ENCODE measurements at places on chromosomes 3 and 15. TPM values are rescaled to one million over a fixed set of nuclear protein-coding genes. Genes with fewer than 3 reads are reported as not detected.

Gene CHRM5
- total RNA-seq = not detected

Gene ANKRD34C
- total RNA-seq = not detected

Gene GPR27
- total RNA-seq = 7.7 TPM

Gene CHCHD6
- total RNA-seq = 16.5 TPM

Gene RBPMS2
- not detected for total RNA-seq

Gene LTF
- not detected for total RNA-seq

Gene SELENOS
- total RNA-seq = 130 TPM

Gene ARNT2
- total RNA-seq = 2.3 TPM

Gene ZPLD1
- total RNA-seq = 1.2 TPM

Gene LYZL4
- total RNA-seq = not detected

Gene PLSCR5
- total RNA-seq = not detected

Gene FBXL22
- 0.40 TPM for total RNA-seq

Gene PARP15
- not detected for total RNA-seq

Gene OGG1
- 19.8 TPM for total RNA-seq

Gene TMIE
- 0.38 TPM for total RNA-seq

Gene GRAMD1C
- total RNA-seq = 2.5 TPM

Gene NR2E3
- 1.7 TPM for total RNA-seq

Gene TAMM41
- total RNA-seq = 26.4 TPM

Gene CD86
- total RNA-seq = 9.6 TPM

Gene SCN11A
- not detected for total RNA-seq

Gene NTRK3
- not detected for total RNA-seq

Gene AADAC
- total RNA-seq = not detected

Gene SMCO1
- total RNA-seq = not detected

Gene ATRIP
- total RNA-seq = 7.2 TPM

Gene PLIN1
- 0.17 TPM for total RNA-seq

Gene IMPG2
- total RNA-seq = 0.50 TPM

Gene CNTN6
- total RNA-seq = not detected

Gene BOC
- 15.0 TPM for total RNA-seq

Gene CFAP20DC
- total RNA-seq = 9.9 TPM

Gene C3orf85
- not detected for total RNA-seq

Gene NME9
- 0.50 TPM for total RNA-seq

Gene CEMIP
- 0.35 TPM for total RNA-seq

Gene EBLN2
- total RNA-seq = 4.4 TPM

Gene SOX2
- total RNA-seq = not detected

Gene CHRNA7
- not detected for total RNA-seq

Gene CASR
- not detected for total RNA-seq

Gene SEC62
- total RNA-seq = 60.1 TPM

Gene SST
- total RNA-seq = not detected

Gene KIF15
- 3.7 TPM for total RNA-seq

Gene CD96
- total RNA-seq = 0.16 TPM

Gene NMNAT3
- total RNA-seq = 3.8 TPM

Gene EXD1
- total RNA-seq = not detected

Gene SHQ1
- total RNA-seq = 17.0 TPM

Gene SPRED1
- 29.2 TPM for total RNA-seq

Data from mammary epithelial cell (primary cell).